ENCODE measurements at places on chromosomes 2 and 18.
A peak's percentile ranks its signal among the peaks of the same experiment; 100 is the strongest.

GRCh38 chr2:84280873-84281272 is 178.2 kb downstream of the SUCLG1 start:
- DNase-seq: no peak

DNA sequence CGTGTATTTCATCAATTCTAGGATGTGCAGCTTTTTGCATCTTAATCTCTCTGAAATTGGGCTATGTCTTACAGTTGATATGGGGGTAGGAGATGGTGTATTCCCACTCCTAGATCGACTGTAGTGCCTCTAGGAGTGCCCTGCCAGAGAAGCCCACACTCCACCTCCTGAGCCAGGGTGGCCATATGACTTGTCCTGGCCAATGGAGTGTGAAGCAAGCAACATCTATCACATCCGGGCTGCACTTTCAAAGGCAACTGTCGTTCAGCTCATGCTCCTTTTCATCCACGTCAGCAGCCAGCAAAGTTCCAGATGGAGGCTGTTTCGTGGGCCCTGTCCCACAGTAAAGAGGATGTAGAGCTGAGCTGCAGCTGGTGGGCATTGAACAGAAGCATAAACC is 149.4 kb upstream of the SLC1A4 start:
- peak; percentile 16 for DNase-seq

- no peak for DNase-seq
Measured at GRCh38 chr2:10356439-10356811, 53.7 kb downstream of the HPCAL1 start.

GRCh38 chr18:45749918-45750689 is 26.1 kb downstream of the SLC14A1 start:
- DNase-seq: no peak

GRCh38 chr18:13584825-13585224 is 141.5 kb downstream of the FAM210A start:
- no peak for DNase-seq

GRCh38 chr2:15714609-15715008 is 122.9 kb downstream of the DDX1 start:
- DNase-seq: no peak
